ENCODE measurements at places on chromosomes 4 and X. TPM values are rescaled to one million over a fixed set of nuclear protein-coding genes. Genes with fewer than 3 reads are reported as not detected.

DNA sequence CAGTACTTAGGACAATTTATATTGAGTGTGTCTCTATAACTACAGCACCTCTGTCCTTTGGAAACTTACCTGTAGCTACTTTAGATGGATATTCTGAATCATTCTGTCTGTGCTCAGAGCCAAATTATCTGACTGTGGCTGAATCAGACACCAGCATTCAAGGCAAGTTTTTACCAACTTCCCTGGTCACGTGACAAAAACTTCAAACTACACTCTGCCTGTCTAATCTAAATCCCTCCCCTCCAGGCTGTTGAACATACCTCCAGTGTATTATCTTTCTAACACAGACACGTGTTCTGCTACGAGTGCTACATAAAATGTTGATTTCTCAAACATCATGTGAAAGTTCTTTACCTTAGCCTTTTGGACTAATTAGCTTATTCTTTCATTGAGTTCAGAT is 641.2 kb upstream of the CPEB2 start:
- no peaks in the 10 kb centered on the region for H3K36me3 ChIP-seq
- no peak overlapping the region for H3K27ac ChIP-seq
- H3K27me3 ChIP-seq, result no peaks in the 10 kb centered on the region
- no peak for DNase-seq
- no peaks in the 10 kb centered on the region for H3K4me1 ChIP-seq

DNA sequence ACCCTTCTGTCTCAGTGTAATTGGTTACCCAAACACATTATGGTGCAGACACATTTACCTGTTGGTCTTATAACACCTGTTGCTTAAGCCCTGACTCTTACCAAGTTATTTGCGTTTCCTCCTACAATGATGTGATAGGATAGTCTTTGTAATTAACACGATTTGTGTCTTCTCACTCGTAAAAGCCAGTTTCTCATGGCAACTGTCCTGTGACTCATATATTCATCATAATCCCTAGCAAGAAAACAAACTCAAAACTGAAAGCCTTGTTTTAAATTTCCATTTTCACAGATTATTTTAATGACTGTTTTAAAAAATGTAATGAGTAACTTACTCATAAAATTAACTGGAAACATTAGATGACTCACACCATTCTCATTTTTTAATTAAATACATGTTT is 495.2 kb downstream of the NLGN4X start:
- H3K27me3 ChIP-seq, result no peaks in the 10 kb centered on the region
- no peaks in the 10 kb centered on the region for H3K36me3 ChIP-seq
- DNase-seq, result no peak

GRCh38 chr4:17667253-17667652 is 52.8 kb downstream of the MED28 start:
- H3K4me1 ChIP-seq, result no peaks in the 10 kb centered on the region
- DNase-seq, result no peak
- H3K36me3 ChIP-seq, result no peaks in the 10 kb centered on the region
- no peak overlapping the region for H3K4me3 ChIP-seq
- no peak overlapping the region for H3K27ac ChIP-seq

- H3K36me3 ChIP-seq, result no peaks in the 10 kb centered on the region
- no peaks in the 10 kb centered on the region for H3K4me1 ChIP-seq
- H3K27ac ChIP-seq, result no peak overlapping the region
- DNase-seq, result no peak
- peaks cover 47% of the 10 kb centered on the region for H3K27me3 ChIP-seq
These were observed 2.0 kb downstream of the DOK7 start for GRCh38 chr4:3464911-3465697.

GRCh38 chr4:51880016-51880915 is 37.3 kb downstream of the DCUN1D4 start:
- no peaks in the 10 kb centered on the region for H3K27me3 ChIP-seq
- no peak for DNase-seq
- no peak overlapping the region for H3K4me3 ChIP-seq

DNA sequence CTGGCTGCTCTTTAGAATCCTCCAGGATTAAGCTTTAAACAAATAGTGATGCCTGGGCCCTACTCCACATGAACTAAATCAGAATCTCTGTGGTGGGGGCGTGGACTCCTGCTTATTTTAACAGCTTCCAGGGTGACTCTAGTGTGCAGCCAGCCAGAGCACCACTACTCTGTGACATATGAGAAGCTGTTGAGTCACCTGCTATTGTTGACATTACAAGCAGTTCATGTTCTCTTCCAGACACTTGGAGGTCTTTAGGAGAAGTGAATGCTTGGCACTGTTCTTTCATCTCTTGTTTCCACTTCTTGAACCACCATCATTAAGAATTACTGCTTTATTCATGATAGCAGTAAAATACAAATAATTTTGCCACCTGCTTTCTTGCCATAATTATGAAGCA is 426 bp upstream of the C4orf51 start:
- H3K4me1 ChIP-seq, result peaks cover 18% of the 10 kb centered on the region
- no peaks in the 10 kb centered on the region for H3K36me3 ChIP-seq
- H3K27ac ChIP-seq, result peak overlapping the region; percentile 44

The UGT2B17 gene
- total RNA-seq, result not detected

The ADGRL3 gene
- total RNA-seq, result 8.9 TPM

Measured in sigmoid colon (tissue), 7 donors.